ENCODE measurements at places on chromosomes 11 and 22. TPM values are rescaled to one million over a fixed set of nuclear protein-coding genes. Genes with fewer than 3 reads are reported as not detected.

GRCh38 chr22:45460288-45461109, 42.2 kb upstream of the FBLN1 start:
- no peaks in the 10 kb centered on the region for H3K36me3 ChIP-seq
- no peaks in the 10 kb centered on the region for H3K4me1 ChIP-seq
- no peak for DNase-seq
- no peaks in the 10 kb centered on the region for H3K27me3 ChIP-seq

DNA sequence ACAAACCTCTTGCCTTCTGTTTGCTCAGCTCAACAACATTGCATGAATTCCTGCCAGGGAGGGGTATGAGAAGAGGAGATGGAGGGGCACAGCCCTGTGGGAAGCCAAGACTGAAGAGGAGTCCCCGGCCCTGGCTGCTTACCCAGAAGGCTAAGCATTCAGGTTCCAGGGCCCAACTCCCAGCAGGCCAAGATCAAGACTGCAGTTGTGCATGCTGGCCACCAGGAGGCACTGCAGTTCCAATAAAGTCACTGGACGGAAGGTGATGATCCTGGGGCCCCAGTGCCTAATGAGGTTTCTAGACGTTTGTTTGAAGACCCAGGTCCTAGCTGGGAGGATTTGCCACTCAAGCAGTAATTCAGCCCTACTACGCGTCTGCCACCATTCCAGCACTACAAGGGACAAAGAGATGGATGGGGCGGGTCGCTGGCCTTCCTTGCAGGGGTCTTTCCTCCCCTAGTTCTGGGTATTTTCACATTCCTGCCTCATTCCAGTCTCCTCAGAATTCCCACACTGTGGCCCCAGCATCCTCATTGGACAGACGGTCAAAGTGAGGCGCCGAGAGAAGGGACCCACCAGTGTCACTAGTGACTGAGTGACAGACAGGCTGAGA, 23.6 kb downstream of the ALX4 start:
- no peaks in the 10 kb centered on the region for H3K4me1 ChIP-seq
- H3K36me3 ChIP-seq: no peaks in the 10 kb centered on the region
- DNase-seq: no peak
- H3K4me3 ChIP-seq: no peak overlapping the region
- no peaks in the 10 kb centered on the region for H3K27me3 ChIP-seq
- H3K27ac ChIP-seq: no peak overlapping the region

The MYO7A gene
- total RNA-seq: 2.4 TPM

DNA sequence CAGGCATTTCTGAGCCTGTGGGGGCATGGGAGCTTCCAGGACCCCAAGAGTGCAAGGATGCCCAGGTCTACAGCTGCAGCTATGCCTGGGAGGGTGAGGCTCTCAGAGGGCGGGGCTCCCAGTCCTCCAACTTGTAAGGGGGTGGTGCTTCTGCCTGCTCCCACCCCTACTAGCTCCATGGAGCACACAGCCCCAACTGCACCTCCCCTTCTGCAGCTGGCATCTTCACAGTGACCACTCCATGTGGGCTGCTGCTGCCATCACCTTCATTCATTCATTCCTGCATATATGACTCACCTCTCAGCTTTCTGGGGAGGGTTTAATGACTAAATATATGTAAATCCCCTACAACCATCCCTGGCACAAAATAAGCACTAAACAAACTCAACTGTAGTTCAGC, 43.8 kb downstream of the CHST1 start:
- no peak for DNase-seq
- no peaks in the 10 kb centered on the region for H3K4me1 ChIP-seq
- no peak overlapping the region for H3K4me3 ChIP-seq
- H3K36me3 ChIP-seq: no peaks in the 10 kb centered on the region

- DNase-seq: no peak
- peaks cover 9% of the 10 kb centered on the region for H3K4me1 ChIP-seq
- no peaks in the 10 kb centered on the region for H3K27me3 ChIP-seq
- H3K4me3 ChIP-seq: no peak overlapping the region
- H3K27ac ChIP-seq: no peak overlapping the region
Measured at GRCh38 chr11:121643479-121644186, 190.9 kb upstream of the SORL1-AS1 start.

DNA sequence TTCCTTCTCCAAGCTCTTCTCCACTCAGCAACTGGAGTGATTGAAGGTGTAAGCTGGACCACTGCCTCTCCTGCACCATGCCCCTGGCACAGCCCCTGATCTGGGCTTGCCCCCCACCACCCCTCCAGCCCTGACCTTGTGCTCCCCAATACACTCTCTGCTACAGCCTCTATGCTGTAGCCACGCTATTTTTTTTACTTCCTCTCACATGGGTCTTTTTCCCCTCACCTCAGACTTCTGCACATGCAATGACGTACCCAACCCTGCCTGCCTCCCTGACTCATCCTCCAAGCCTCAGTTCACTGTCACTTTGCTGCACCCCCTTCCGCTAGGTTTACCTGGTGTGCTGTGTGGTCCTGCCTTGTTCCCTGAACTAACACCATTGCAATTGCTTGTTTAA, 9.0 kb downstream of the CSNK2A3 start:
- no peaks in the 10 kb centered on the region for H3K4me1 ChIP-seq
- no peak overlapping the region for H3K4me3 ChIP-seq

DNA sequence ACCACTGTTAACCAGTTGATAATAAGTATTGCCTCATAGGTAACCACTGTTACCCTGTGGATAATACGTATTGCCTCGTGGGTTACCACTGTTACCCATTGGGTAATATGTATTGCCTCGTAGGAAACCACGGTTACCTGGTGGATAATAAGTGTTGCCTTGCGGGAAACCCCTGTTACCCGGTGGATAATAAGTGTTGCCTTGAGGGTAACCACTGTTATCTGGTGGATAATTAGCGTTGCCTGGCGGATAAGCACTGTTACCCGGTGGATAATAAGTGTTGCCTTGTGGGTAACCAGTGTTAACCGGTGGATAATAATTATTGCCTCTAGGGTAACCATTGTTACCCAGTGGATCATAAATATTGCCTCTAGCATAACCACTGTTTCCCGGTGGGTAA, 27.3 kb upstream of the NXPE4 start:
- no peak overlapping the region for H3K4me3 ChIP-seq
- DNase-seq: no peak
- no peak overlapping the region for H3K27ac ChIP-seq
- H3K36me3 ChIP-seq: no peaks in the 10 kb centered on the region
- H3K4me1 ChIP-seq: no peaks in the 10 kb centered on the region

The TMEM191B gene
- total RNA-seq: 1.2 TPM

The ALDH3B2 gene
- total RNA-seq: not detected

- H3K36me3 ChIP-seq: no peaks in the 10 kb centered on the region
- no peaks in the 10 kb centered on the region for H3K27me3 ChIP-seq
- no peaks in the 10 kb centered on the region for H3K4me1 ChIP-seq
- H3K27ac ChIP-seq: no peak overlapping the region
- no peak overlapping the region for H3K4me3 ChIP-seq
- no peak for DNase-seq
Measured at GRCh38 chr11:113436672-113437252, 38.4 kb downstream of the DRD2 start.

The TMEM132A gene
- 98.2 TPM for total RNA-seq

- H3K27ac ChIP-seq: no peak overlapping the region
- no peaks in the 10 kb centered on the region for H3K36me3 ChIP-seq
- no peaks in the 10 kb centered on the region for H3K4me1 ChIP-seq
- DNase-seq: no peak
- H3K4me3 ChIP-seq: no peak overlapping the region
Measured at GRCh38 chr22:47281126-47282106, 519.0 kb downstream of the TBC1D22A start.

DNA sequence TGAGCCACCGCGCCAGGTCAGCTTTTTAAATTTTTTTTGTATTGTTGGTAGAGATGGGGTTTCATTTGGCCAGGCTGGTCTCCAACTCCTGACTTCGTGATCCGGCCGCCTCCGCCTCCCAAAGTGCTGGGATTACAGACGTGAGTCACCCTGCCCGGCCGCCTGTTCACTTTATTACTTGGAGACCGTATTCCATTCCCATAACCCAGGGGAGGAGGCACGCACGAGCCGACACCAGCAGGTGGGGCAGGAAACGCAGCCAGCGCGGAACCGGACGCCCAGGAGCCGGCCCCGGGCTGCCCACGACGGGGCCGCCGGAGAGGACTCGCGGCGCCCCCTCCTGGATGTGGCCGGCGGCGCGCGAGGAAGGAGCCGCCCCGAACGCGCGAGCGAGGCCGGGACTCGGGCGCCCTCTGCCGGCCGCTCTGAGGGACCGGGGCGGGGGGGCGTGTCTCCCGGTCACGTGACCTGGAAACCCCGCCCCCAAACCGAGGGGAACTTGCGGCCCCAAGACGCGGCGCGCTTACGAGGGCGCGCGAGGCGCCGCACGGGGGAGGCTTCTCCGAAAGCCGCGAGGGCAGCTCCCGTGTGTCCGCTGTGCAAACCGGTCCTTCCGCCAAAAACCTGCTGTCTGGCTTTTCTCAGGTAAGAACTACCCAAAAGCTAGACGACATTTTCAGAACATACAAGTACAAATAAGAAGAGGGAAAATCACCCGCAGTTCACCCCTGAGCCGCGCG, 11.6 kb upstream of the RNH1 start:
- no peaks in the 10 kb centered on the region for H3K4me1 ChIP-seq
- no peaks in the 10 kb centered on the region for H3K36me3 ChIP-seq
- no peak overlapping the region for H3K4me3 ChIP-seq
- H3K27ac ChIP-seq: no peak overlapping the region
- DNase-seq: peak; percentile 51

- peak; percentile 72 for DNase-seq
- H3K36me3 ChIP-seq: no peaks in the 10 kb centered on the region
- H3K4me3 ChIP-seq: peak within 1 kb of the TSS; percentile 47
- peaks cover 23% of the 10 kb centered on the region for H3K4me1 ChIP-seq
- peak within 1 kb of the TSS; percentile 26 for H3K27ac ChIP-seq
Measured at GRCh38 chr11:60951904-60952741, at the start of gene SLC15A3. TSS of gene SLC15A3 (minus strand) at chr11:60952176. CDS start at chr11:60951551, 625 bp downstream.

DNA sequence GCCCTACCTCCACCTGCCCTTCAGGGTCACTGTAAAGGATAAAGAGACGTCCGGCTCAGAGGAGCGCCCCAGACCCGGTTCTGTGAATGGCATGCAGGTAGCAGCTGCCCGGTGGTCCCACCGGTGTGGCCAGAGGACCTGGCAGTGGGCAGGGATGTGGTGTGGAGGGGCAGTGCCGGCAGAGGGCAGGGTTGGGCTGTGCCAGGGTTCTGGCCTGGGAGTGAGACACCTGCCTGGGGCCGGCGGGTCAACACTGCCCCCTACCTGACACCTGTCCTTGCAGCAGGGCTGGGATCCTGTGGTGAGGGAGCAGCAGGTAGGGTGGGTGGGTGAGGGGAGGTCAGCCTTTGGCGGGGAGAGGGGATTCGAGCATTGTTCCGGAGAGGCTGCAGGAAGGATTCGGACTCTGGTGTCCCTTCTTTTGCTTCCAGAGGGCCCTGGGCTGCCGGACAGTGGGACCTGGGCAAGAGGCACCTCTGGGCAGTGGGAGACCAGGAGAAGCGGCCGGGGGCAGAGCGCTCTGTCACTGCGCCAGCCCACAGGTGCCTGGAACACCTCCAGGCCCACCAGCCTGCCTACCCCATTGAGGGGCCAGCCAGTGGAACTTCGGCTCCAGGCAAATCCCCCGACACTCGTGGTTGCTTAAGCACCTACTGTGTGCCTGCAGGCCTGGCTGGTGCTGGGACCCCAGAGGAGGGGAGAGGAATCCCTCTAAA, 1.6 kb upstream of the PHLDA2 start:
- DNase-seq: peak; percentile 97
- no peaks in the 10 kb centered on the region for H3K36me3 ChIP-seq
- H3K27me3 ChIP-seq: peaks cover 25% of the 10 kb centered on the region
- H3K4me3 ChIP-seq: peak overlapping the region; percentile 26

DNA sequence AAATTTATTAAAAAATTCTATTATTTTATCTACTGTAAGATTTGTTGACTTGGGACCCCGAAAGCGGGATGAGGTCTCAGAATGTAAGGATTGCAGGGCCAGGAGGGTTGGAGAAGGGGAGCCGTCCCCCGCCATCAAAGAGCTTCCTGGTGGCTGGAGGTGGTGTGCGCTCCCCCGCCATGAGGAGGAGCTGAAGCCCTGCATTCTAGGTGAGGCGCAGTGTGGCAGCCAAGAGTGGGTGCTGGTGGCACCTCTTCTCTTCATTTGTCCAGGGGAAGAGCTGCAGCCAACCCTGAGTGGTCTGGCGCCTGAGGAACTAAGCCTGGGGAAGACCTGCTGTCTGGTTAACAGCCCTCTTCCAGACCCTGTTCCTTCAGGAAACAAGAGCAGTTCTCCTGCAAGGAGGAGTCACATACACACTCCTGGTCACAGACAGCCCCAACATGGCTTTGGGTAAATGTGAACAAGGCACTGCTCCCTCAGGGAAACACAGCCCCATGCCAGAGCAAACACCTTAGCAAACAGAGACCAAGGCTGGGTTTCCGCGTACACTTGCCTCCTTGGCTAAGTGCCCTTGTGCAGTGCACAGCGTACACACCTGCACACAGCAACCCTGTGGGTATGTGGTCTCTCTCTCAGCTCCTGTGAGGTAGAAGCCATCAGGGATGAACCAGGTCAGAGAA, 17.3 kb downstream of the RTN4RL2 start:
- H3K36me3 ChIP-seq: no peaks in the 10 kb centered on the region
- no peak overlapping the region for H3K27ac ChIP-seq
- no peaks in the 10 kb centered on the region for H3K27me3 ChIP-seq
- no peak overlapping the region for H3K4me3 ChIP-seq
- H3K4me1 ChIP-seq: peaks cover 34% of the 10 kb centered on the region

The PPP1CA gene
- total RNA-seq: 198 TPM

The BEST1 gene
- 0.23 TPM for total RNA-seq

DNA sequence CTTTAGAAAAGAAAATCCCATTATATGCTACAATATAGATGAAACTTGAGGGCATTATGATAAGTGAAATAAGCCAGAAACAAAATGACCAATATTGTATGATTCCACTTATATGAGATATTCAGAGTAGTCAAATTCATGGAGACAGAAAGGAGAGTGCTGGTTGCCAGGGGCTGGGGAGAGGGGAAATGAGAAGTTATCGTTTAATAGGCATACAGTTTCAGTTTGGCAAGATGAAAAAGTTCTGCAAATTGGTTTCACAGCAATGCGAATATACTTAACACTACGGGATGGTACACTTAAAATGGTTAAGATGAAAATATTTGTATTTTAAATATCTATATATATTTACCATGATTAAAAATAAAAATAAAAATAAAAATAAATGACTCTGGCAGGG, 31.1 kb upstream of the RDX start:
- no peaks in the 10 kb centered on the region for H3K4me1 ChIP-seq
- no peaks in the 10 kb centered on the region for H3K27me3 ChIP-seq
- no peak for DNase-seq
- H3K4me3 ChIP-seq: no peak overlapping the region

DNA sequence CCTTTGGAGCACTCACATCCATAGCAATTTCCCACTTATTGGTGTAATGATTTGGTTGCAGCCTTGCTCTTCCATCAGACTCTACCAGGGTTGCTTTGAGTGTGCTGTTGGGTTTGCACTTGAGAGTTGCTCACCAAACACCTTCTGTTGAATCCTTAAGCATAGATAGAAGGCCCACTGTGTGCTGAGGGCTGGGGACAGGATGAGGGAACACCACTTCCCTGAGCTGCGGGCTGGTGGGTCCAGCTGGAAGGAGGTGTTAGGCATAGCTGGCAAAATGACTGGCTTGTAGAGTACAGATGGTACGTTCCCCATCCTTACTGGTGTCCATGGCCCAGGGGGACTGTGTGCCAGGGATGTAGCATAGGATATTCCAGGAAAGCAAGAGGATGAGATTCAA, 3.9 kb downstream of the PRDM11 start:
- no peaks in the 10 kb centered on the region for H3K27me3 ChIP-seq
- H3K27ac ChIP-seq: no peak overlapping the region
- H3K4me1 ChIP-seq: peaks cover 11% of the 10 kb centered on the region
- no peaks in the 10 kb centered on the region for H3K36me3 ChIP-seq
- no peak overlapping the region for H3K4me3 ChIP-seq
- no peak for DNase-seq

Measured in H1 (cell line).